CMK (cell line): ENCODE measurements at places on chromosomes 13 and 19.

DNA sequence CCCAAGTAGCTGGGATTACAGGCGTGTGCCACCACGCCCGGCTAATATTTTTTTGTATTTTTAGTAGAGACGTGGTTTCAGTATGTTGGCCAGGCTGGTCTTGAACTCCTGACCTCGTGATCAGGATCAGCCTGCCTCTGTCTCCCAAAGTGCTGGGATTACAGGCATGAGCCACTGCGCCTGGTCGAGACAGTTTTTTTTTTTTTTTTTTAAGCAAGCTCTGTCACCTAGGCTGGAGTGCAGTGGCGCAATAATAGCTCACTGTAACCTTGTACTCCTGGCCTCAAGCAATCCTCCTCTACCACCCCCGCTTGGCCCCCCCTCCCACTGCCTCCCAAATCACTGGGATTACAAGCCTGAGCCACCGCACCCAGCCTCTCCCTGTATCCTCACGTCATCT lies 6.4 kb upstream of the MAP2K7 start:
- no peak for DNase-seq

- no peak for DNase-seq
Observed at GRCh38 chr19:18717601-18718000, 34.1 kb downstream of the CRTC1 start.

DNA sequence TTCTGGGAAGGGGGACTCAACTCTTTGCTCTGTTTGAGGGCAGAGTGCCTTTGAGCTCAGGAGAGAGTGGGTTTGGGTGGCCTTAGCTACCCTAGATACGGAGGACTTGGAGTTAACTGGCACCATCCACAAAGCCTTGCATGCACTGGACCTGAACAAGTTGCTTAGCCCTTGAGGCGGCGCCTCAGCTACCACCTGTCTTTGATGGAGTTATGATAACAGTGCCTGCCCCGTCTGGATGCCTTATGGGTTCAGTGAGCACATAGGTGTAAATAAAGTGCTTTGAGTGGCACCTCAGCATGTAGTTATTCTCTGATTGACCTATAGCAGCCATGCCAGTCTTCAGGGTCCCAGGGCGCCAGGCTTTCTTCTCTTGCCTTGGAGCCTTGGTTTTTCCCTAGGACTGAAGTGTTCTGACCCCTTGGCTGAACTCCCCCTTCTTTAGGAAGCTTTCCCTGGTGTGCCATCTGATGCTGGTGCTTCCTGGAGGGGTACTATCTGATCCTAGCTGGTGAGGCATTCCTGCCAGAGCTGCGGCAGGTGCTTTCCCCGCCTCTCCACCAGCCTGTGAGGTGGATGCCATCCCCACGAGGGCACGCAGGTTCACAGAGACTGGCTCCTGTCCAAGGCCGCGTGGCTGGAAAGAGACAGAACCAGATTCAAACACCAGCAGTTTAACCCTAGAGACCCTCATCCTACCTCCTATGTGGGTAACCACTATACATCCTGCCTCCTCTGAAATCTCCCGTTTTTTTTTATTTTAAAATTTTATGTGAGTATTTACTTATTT lies 5.8 kb downstream of the BCKDHA start:
- no peak for DNase-seq

DNA sequence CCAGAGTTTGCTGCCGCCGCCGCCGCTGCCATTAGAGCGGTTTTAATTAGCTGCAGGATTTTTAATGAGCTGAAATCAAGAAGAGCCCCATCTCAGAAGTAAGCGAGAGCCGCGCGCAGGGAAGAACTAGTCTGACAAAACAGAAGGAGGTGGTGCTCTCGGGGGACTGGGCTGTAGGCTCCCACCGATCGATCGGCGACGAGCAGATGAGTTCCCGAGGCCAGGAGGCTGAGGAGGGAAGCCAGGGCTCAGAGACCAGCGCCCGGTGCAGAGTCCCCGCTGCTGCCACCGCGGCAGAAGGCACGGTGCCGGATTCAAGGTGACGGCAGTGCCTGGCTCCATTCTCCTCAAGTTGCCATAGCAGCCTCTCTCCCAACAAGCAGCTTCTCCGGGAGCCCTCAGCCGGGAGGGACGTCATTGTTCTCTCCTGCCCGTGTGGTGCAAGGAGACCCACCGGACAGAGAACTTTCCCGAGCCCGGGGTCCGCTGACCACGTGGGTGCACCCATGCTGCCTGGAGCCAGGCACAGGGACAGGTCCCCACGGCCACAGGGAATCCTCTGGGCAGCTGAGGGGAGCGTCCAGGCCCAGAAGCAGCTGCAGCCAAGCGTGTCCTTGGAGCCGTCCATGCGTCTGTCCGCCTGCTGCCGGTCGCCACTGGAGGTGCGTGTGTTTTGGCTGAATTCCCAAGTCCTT lies 62.9 kb downstream of the CHST8 start:
- no peak for DNase-seq

GRCh38 chr13:35475960-35476943 lies at the start of gene MAB21L1:
Gene MAB21L1 (minus strand): TSS chr13:35476689. CDS start chr13:35476138, 551 bp downstream.
- DNase-seq = no peak

DNA sequence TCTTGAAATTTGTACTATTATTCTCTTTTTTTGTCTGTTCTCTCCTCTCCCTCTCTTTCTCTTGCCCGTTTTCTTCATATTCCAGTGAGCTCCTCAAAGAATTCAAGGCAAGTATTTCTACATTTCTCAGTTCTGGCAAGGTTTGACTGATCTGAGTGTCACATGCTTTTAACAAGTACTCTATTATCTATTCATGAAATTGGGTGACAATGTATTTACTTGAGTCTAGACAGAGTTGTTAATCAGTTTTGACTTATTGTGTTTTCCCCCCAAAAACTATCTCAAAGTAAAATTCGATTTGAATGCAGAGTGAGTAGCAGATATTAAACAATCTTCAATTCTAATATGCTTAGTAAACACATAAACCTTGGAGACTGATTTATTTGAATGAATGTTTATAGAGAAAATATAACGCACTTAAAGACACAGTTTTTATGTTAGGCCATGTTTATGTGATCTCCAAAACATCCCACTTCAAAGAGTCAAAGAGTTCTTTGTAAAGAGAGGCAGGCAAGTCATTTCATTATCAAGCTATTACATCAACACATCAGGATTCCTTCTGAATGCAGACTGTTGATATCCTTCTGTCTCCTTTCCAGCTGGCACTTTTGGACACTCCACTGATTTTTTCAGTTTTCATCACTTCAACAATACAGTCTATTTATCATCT lies 166.6 kb downstream of the SLITRK6 start:
- DNase-seq = no peak

- DNase-seq = no peak
Observed at GRCh38 chr19:49830766-49831165, 12.7 kb downstream of the MED25 start.

GRCh38 chr13:50133358-50133953 lies 118.2 kb downstream of the KCNRG start:
- no peak for DNase-seq

- DNase-seq = no peak
Observed at GRCh38 chr19:49553451-49554271, 25.9 kb downstream of the RCN3 start.

DNA sequence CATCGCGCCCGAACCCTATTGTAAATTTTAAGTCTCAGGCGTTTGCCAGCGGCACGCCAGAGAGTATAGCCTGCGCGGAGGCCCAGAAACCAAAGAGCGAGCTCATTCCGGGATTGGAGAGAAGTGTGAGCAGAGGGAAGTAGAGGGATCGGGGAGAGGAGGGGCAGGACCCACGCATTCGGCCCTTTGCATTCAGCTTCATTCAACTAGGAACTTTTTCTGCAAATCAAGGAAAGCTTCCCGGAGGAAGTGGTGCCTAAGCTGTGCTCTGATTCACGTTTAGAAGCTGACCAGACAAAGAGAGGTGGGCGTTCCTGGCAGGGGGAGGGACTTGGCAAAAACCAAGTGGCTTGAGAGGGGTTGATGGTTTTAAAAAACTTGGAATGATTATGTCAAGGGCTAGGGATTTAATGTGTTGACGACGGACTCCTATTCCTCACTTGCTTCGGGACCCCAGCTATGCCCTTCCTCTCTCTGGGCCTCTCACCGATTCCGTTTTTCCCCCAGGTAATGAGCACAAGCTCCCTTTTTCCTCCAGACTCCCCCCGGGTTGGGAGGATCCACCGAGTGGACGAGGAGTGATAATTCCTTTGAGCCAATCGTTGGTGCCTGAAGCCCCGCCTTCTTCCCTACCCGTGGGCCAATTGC lies 811 bp upstream of the PRMT1 start:
- peak; percentile 92 for DNase-seq

DNA sequence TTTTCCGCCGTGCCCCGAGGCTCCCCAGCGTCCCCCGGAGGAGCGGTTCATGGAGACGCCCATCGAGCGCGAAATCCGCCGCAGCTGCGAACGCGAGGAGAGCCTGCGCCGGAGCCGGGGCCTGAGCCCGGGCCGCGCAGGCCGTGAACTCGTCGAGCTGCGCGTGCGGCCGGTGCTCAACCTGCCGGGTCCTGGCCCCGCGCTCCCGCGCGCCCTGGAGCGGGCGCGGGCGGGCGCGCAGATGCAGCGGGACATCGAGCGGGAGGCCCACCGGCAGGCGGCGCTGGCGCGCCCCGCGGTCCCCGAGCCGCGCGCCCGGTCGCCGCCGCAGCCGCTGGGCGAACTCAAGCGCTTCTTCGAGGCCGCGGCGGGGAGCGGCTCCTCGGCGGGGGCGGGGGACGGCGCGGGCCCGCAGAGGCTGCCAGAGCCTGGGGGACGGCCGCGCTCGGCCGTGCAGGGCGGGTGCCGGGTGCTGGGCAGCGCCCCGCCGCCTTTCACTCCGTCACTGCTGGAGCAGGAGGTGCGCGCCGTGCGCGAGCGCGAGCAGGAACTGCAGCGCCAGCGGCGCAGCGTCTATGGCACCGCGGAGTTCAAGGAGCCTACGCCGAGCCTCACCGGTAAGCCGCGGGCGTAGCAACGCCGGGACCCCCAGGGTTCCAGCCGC lies 807 bp downstream of the MISP3 start:
- DNase-seq = no peak

DNA sequence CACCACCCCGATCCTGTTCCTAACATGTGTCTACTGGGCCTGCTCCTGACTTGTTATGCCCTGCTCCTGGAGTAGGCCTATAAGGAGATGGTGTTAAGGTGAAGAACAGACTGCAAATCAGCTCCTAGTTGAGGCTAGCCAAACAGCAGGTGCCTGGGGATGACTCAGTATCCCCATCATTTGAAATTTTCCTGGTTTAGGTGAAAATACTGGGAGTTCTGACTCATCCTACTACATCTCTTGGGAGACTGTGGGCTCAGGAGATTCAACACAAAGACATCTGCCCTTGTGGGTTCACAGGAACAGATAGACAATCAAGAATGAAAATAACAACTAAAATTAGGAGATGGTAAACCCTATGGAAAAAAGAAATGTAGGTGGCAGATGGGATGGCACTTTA lies 41.2 kb downstream of the BRD4 start:
- no peak for DNase-seq

GRCh38 chr13:25872481-25873241 lies 179.2 kb downstream of the SHISA2 start:
- DNase-seq = no peak

GRCh38 chr13:103517066-103517767 lies 451.0 kb upstream of the SLC10A2 start:
- no peak for DNase-seq

GRCh38 chr13:30847650-30848307 lies 58.3 kb upstream of the MEDAG start:
- no peak for DNase-seq

DNA sequence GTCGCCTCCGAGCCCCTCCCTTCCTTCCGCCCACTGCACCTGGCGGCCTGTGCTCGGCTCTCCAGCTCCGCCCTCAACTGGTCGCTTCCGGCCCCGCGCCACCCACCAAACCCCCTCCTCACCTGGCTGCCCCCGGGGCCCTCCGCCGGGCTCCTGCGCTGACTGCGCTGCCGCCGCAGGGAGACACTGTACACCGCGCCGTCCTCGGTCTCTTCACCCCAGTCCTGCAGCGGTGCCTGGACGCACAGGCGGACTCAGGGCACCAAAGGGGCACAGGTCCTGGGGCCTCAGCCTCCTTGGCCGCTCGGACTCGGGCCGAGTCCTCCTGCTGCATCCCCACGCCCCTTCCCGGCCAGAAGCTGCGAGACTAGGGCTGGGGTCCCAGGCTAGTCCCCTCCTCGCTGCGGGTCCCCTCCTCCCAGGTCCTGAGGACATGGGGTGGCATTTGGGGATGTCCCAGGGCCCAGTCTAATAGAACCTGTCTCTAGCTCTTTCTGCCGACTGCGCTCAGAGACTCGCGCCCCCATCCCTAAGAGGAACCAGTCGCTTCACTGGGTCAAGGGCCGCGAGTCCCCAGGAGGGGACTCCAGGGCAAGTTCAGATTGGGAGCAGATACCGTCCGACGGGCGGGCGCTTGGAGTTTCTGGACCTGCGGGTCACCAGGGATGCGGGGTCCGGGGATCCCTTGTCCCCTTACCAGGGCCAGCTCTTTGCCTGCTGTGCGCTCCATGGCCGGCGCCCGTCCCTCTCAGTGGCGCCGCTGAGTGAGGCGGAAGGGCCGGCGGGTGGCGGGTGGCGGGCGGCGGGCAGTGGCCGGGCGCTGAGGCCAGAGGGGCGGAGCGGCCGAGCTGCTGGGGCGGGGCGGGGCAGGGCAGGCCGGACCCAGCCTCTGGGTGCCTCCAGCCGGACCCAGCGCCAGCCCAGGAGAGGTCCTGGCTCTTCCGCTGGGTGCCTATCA lies at the start of gene RGL3:
RGL3 (minus strand) TSS at position 766 of the 958 bp plus-strand sequence; CDS start at position 730, 36 bp downstream.
- no peak for DNase-seq

DNA sequence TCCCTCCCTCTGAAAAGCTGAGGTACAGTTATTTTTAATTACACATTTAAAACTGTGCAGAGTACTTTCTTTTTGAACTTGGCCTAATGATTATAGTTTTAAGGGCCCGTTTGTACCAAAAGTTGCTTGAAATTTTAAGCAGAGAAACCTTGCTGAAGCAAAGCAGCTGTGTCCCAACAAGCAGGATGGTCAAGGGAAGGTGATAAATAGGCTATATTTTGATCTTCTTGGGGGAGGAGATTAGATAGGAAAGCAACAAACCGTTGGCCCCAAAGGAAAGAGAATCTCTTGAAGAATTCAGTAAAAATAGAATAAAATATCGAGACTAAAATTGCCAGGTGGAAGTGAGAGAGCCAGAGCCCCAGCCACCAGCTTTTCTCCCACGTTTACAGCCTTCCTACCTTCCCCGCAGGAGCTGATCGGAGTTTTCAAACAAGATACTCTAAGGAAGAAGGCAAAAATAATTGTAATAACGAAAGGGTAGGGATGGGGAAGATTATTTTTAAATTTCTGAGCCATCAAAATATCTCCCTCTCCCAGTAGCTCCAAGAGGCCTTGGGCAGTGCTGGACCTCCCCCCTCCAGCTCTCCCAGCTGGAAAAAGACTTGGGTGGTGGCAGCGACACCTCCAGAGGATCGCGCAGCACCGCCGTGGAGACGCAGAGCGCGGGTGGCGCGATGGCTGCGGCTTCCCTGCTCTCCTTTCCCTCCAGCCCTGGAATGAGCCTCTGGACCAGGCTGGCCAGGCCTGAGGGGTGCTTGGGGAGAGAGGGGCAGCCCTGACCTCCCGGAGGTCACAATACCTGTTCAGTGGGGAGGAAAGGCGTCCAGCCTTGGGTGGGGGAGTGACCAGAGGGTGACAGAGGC lies 5.8 kb downstream of the ZIC2 start:
- no peak for DNase-seq

GRCh38 chr19:5563008-5563431 lies 4.7 kb downstream of the TINCR start:
- DNase-seq = no peak
